K562 (cell line): ENCODE measurements at places on chromosomes 6 and 20. TPM values are rescaled to one million over a fixed set of nuclear protein-coding genes. Genes with fewer than 3 reads are reported as not detected.

- peak; percentile 88 for DNase-seq
- H3K36me3 ChIP-seq = peaks cover 36% of the 10 kb centered on the region
- H3K4me1 ChIP-seq = peaks cover 29% of the 10 kb centered on the region
- no peaks in the 10 kb centered on the region for H3K27me3 ChIP-seq
- peak overlapping the region; percentile 83 for H3K27ac ChIP-seq
- peak overlapping the region; percentile 68 for H3K4me3 ChIP-seq
These were observed 546 bp downstream of the C6orf136 start for GRCh38 chr6:30647242-30648116.

DNA sequence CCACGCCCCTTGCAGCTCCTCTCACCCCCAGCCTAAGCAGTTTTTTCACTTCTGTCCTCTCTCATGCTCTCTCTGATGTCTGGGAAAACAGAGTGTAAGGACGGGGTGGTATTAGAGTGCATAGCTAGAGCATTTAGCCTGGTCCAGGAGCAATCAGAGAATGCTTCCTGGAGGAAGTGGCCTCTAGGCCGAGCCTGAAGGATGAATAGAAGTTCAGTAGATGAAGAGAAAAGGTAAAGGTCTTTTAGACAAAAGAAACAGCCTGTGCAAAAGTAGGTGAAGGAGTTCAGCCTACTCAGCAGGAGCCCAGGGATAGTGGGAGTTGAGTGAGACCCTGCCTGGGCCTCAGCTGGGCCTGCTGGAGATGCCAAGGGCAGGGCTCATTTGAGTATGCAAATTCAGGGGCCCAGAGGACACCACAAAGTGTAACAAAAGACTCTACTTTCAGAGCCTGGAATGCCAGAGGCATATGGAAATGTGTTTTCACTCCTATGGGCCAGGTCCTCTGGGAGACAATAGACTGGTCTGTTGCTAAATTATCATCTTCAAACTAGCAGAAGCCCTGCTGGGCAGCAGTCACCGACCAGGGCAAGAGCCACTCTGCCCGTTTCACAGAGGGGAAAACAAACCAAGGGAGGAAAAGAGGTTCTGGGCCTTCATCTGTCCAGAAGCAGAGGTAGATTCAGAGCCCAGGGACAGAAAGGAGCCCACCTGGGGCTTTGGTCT lies 19.7 kb upstream of the TM9SF4 start:
- no peak overlapping the region for H3K27ac ChIP-seq
- DNase-seq = no peak
- H3K36me3 ChIP-seq = no peaks in the 10 kb centered on the region

DNA sequence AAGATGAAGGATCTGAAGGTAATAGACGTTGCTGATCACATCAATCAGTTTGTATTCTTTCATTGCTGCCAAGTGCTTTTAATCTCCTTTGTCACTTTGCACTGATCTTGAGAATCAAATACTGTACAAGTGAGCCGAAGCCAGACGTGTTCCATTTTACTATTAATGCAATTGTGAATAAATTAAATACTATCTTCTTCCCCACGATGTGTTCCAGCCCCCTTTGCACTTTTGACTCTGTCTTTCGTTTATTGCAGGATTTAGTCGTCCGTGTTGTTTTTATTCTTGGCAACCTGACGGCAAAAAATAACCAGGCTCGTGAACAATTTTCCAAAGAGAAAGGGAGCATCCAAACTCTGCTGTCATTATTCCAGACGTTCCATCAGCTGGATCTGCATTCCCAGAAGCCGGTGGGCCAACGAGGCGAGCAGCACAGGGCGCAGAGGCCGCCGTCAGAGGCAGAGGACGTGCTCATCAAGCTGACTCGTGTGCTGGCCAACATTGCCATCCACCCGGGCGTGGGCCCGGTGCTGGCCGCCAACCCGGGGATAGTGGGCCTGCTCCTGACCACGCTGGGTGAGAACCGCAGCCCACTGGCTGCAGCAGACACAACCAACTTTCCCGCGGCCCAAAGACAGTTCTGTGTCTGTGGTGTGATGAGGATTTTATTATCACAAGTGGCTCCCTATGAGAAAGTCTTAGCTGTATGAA lies 104.7 kb downstream of the ARMC2 start:
- no peak overlapping the region for H3K27ac ChIP-seq
- no peak overlapping the region for H3K4me3 ChIP-seq
- no peaks in the 10 kb centered on the region for H3K27me3 ChIP-seq
- H3K36me3 ChIP-seq = no peaks in the 10 kb centered on the region

- no peak overlapping the region for H3K4me3 ChIP-seq
- H3K4me1 ChIP-seq = peaks cover 37% of the 10 kb centered on the region
- H3K27me3 ChIP-seq = no peaks in the 10 kb centered on the region
- no peaks in the 10 kb centered on the region for H3K36me3 ChIP-seq
- no peak overlapping the region for H3K27ac ChIP-seq
These were observed 34.2 kb downstream of the RBM38 start for GRCh38 chr20:57425150-57426013.

- DNase-seq = no peak
- no peaks in the 10 kb centered on the region for H3K27me3 ChIP-seq
- no peak overlapping the region for H3K4me3 ChIP-seq
These were observed 213.2 kb upstream of the NT5E start for GRCh38 chr6:85236636-85237035.

DNA sequence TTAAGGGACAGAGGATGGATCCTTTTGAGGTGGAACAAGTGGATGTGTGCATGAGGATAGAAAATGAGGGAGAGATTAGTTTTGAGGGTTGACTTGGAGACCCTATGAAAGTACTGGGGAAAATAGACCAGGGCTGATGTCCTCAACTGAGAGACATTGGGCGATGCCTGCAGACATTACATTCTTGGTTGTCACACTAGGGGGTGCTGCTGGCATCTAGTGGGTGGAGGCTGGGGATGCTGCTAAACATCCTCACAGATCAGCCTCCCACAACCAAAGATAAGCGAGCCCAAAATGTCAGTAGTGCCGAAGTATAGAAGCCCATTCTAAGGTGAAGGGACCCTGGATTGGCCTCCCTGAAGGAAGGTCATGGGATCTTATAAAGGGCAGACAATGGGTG lies 63.3 kb downstream of the MOCS1 start:
- H3K27me3 ChIP-seq = no peaks in the 10 kb centered on the region; the same call in 2 of the 3 replicates
- DNase-seq = peak; percentile 23
- H3K4me1 ChIP-seq = no peaks in the 10 kb centered on the region
- no peak overlapping the region for H3K4me3 ChIP-seq
- no peak overlapping the region for H3K27ac ChIP-seq

DNA sequence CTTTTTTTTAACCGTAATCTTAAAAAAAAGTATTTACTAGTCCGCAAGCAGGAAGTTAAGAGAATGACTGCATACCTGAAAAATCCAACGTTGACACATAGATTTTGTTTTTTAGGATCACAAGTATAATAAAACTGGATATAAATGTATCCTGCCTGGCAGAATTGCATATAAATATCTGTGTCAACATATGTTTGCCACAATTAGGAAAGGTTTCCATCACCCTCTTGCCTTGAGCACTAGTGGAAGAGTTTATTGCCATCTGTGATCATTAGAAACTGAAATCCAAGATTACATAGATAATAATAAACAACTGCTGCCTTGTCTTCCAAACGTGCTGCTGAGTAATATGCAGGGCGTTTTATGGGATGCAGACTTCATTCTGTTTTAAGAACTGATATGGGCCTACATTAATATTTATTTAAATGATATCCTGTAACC lies 27.9 kb downstream of the PLEKHG1 start:
- no peaks in the 10 kb centered on the region for H3K36me3 ChIP-seq
- peaks cover 48% of the 10 kb centered on the region for H3K27me3 ChIP-seq
- no peaks in the 10 kb centered on the region for H3K4me1 ChIP-seq
- no peak for DNase-seq

DNA sequence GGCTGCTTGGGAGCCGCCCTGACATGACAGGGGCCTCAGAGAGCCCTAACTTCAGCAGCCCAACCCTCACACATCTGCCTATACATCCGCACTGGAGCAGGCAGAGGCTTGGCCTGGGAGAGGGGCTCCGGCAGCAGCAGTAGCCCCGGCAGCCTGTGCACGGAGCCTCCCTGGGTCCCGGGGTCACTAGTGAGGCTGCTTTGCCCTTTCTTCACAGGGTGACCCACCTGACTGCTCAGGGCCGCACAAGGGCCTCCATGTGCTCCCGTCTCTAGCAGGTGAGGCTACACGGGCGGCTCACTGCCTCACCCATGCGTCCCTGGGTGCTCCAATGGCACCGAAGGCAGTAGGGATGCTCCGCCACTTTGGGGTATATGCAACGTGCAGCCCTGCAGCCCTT lies 36.7 kb upstream of the STX16 start:
- no peak for DNase-seq
- no peaks in the 10 kb centered on the region for H3K4me1 ChIP-seq
- no peak overlapping the region for H3K4me3 ChIP-seq
- no peaks in the 10 kb centered on the region for H3K36me3 ChIP-seq
- no peak overlapping the region for H3K27ac ChIP-seq

GRCh38 chr20:18657575-18657974 lies 69.7 kb downstream of the DTD1 start:
- H3K36me3 ChIP-seq = no peaks in the 10 kb centered on the region
- H3K27ac ChIP-seq = no peak overlapping the region
- DNase-seq = no peak

- peak overlapping the region; percentile 82 for H3K27ac ChIP-seq
- no peaks in the 10 kb centered on the region for H3K27me3 ChIP-seq
- no peaks in the 10 kb centered on the region for H3K36me3 ChIP-seq
- H3K4me1 ChIP-seq = peaks cover 7% of the 10 kb centered on the region; the same call in 2 of the 3 replicates
- H3K4me3 ChIP-seq = peak overlapping the region; percentile 53
These were observed 199.4 kb upstream of the ZNF184 start for GRCh38 chr6:27672113-27672799.

- no peak overlapping the region for H3K27ac ChIP-seq
- H3K27me3 ChIP-seq = no peaks in the 10 kb centered on the region
- H3K36me3 ChIP-seq = no peaks in the 10 kb centered on the region
- no peak for DNase-seq
These were observed 76.1 kb downstream of the TBX18 start for GRCh38 chr6:84688141-84688873.

- H3K27me3 ChIP-seq = no peaks in the 10 kb centered on the region
- DNase-seq = no peak
- H3K36me3 ChIP-seq = no peaks in the 10 kb centered on the region
- H3K4me1 ChIP-seq = peaks cover 4% of the 10 kb centered on the region; the same call in 1 of the 2 replicates
These were observed 40.4 kb downstream of the SNX5 start for GRCh38 chr20:17928211-17928611.

DNA sequence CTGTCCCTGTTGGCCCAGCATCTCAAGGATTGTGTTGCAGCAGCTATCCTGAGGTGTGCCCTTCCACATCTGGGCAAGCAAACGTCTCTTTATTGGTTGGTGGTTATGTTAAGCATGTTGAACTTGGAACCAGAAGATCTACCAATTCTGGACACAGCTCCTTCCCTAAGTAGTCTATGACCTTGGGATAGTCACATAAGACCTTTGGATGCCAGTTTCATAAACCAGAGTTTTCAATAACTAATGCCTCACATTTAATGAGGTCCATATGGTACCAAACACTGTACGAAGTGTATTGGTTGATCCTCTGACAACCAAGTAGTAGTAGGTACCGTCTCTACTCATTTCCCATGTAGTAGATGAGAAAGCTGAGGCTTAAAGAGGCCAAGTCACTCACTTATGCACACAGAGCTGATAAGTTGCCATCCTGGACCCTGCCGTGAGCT lies 3.7 kb downstream of the CYP24A1 start:
- no peak overlapping the region for H3K27ac ChIP-seq
- no peak overlapping the region for H3K4me3 ChIP-seq
- DNase-seq = no peak
- H3K4me1 ChIP-seq = peaks cover 13% of the 10 kb centered on the region

DNA sequence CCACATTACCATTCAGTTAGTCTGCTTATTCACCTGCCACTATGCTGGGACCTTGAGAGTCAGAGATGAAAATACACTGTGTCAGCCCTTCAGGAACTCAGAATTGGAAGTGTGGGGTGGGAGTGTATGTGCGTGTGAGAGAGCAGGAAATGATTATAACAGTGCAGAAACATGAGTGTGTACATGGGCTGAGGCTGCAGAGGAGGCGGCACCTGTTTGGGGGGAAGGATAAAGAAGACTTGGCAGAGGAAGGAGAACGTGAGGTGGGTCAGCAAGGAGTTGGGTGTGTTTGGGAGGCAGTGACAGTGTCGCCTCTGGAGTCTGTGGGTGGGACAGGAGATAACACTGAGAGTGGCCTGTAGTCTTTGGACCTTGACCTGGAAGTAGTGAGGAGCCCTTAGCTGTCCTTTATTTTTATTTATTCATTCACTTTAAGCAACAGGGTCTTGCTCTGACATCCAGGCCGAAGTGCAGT lies 3.1 kb downstream of the CHMP4B start:
- H3K4me3 ChIP-seq = no peak overlapping the region
- peaks cover 10% of the 10 kb centered on the region; the same call in 2 of the 3 replicates for H3K36me3 ChIP-seq
- no peak for DNase-seq
- H3K4me1 ChIP-seq = peaks cover 7% of the 10 kb centered on the region
- H3K27me3 ChIP-seq = no peaks in the 10 kb centered on the region

- no peaks in the 10 kb centered on the region for H3K4me1 ChIP-seq
- H3K27ac ChIP-seq = no peak overlapping the region
- H3K4me3 ChIP-seq = no peak overlapping the region
These were observed 765.9 kb downstream of the BCKDHB start for GRCh38 chr6:80872199-80872950.

GRCh38 chr6:138999949-139000725 lies 12.1 kb upstream of the REPS1 start:
- H3K4me3 ChIP-seq = no peak overlapping the region
- peaks cover 19% of the 10 kb centered on the region for H3K27me3 ChIP-seq
- no peaks in the 10 kb centered on the region for H3K4me1 ChIP-seq
- DNase-seq = no peak
- H3K27ac ChIP-seq = no peak overlapping the region
- no peaks in the 10 kb centered on the region for H3K36me3 ChIP-seq

GRCh38 chr6:161564952-161565351 lies 291.1 kb upstream of the AGPAT4 start:
- 0 out of 2 replicates have a peak, but pooled peaks cover 8% of the 10 kb centered on the region for H3K27me3 ChIP-seq
- DNase-seq = no peak
- no peak overlapping the region for H3K27ac ChIP-seq
- H3K36me3 ChIP-seq = no peaks in the 10 kb centered on the region
- H3K4me1 ChIP-seq = no peaks in the 10 kb centered on the region

GRCh38 chr20:54079652-54080051 lies 9.3 kb upstream of the BCAS1 start:
- H3K4me3 ChIP-seq = no peak overlapping the region
- no peaks in the 10 kb centered on the region; the same call in 1 of the 2 replicates for H3K4me1 ChIP-seq
- DNase-seq = no peak
- peaks cover 11% of the 10 kb centered on the region for H3K27me3 ChIP-seq

SCRT2 gene
- total RNA-seq = 0.47 and 0.75 TPM in 2 replicates

TTK gene
- 37.7 and 38.3 TPM in 2 replicates for total RNA-seq

TGM3 gene
- total RNA-seq = not detected in 2 replicates

PDSS2 gene
- 13.0 and 13.8 TPM in 2 replicates for total RNA-seq

C6orf47 gene
- total RNA-seq = 28.0 and 33.2 TPM in 2 replicates

PSMB8 gene
- total RNA-seq = 2.9 and 3.3 TPM in 2 replicates

PLEKHG1 gene
- 0.16 TPM in 1 of 2 replicates, not detected in the other for total RNA-seq

AGER gene
- 7.8 and 11.5 TPM in 2 replicates for total RNA-seq

ACSS1 gene
- 0.38 and 0.67 TPM in 2 replicates for total RNA-seq

SMOC2 gene
- total RNA-seq = 1.2 and 1.7 TPM in 2 replicates

USP49 gene
- total RNA-seq = 6.9 and 9.1 TPM in 2 replicates

SSTR4 gene
- not detected in 2 replicates for total RNA-seq

GPLD1 gene
- 0.96 and 1.2 TPM in 2 replicates for total RNA-seq

CTNNBL1 gene
- 48.6 and 55.1 TPM in 2 replicates for total RNA-seq

JPH2 gene
- not detected in 2 replicates for total RNA-seq
